Cortex of kidney (tissue), 1 donor: ENCODE measurements at places on chromosomes 3 and 15.

DNA sequence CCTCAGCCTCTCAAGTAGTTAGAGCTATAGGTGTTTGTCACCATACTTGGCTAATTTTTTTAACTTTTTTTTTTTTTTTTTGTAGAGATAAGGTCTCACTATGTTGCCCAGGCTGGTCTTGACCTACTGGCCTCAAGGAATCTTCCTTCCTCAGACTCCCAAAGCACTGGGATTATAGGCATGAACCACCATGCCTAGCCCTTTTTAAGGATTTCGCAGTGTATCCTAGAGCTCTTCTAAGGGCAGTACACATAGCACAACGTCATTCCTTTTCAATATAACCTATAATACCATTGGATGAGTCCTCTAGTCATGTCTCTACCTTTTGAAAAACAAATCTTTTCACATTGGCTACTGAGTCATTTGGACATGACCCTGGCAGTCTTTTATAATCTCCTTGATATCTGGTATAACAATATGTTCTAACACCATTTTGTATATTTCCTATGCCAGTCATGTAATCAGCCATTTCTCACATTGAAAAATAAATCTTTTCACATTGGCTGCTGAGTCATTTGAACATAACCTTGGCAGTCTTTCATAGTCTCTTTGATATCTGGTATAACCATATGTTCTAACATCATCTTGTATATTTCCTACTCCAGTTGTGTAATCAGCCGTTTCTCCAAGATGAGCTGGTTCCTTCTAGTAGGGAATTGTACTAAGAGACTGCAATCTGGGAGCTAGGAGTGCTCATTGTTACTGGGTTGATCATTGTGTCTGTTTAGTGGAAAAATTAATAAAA is 944.7 kb downstream of the MCTP2 start:
- DNase-seq: no peak

- no peak for DNase-seq
These were observed 209.2 kb upstream of the TPRG1 start for GRCh38 chr3:188962253-188963247.

DNA sequence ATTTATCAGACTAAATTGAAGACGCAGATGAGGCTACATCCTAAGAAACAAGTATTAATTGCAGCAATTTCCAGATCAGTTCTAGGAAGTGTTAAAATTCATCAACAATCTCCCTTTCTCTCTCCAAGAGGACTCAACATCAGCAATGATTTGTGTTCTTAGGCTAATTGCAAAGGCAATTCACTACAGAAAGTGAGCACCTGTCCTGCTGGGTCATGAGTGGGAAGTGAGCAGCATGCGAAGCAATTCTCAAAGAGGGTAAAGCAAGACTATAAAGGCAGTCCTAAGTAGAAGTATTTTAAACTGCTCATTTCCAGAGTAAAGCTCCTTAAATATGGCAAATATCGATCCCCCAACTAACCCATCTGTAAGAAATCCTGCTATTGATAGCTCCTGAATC is 1191.0 kb upstream of the ALCAM start:
- no peak for DNase-seq

DNA sequence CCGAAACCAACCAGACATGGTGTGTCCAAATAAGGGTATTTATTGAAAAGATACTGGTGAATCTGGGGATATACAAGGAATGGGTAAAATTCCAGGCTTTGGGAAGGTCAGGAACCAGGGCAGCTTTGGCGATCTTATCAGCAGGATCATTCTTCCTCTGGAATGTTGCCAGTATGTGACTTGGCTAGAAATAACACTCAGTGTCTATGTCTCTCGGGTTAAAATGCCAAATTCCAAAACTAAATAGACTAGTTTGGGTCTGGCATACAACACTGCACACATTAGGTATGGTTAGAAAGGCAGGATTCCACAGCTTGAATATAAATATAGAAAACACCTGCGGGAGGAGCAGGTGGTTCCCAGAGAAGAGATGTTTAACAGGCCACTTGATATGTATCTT is 220.2 kb upstream of the CD96 start:
- no peak for DNase-seq

- DNase-seq: no peak
These were observed 253.2 kb upstream of the LRTM1 start for GRCh38 chr3:55180936-55181535.

- DNase-seq: no peak
These were observed 108.1 kb upstream of the LSAMP start for GRCh38 chr3:116553355-116553754.

GRCh38 chr15:67564968-67565345 is 22.5 kb downstream of the MAP2K5 start:
- DNase-seq: no peak

- no peak for DNase-seq
These were observed 496.6 kb upstream of the NAALADL2 start for GRCh38 chr3:174362556-174362955.

GRCh38 chr3:32973982-32974381 is 22.5 kb downstream of the CCR4 start:
- no peak for DNase-seq

DNA sequence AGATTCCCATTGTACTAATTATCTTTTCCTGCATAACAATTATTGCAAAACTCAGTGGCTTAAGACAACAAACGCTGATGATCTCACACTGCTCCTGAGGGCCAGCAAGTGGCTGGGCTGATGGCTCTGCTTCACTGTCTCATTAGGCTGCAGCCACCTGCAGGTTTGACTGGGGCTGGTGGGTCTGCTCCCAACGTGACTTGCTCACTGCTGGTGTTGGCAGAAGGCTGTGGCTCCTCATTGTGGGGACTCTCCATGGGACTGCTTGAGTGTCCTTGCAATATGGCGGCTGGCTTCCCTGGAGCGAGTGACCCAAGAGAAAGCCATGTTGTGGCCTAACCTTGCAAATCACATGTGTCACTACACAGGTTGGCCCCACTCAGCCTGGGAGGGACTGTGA is 71.1 kb downstream of the PLXNA1 start:
- DNase-seq: no peak

DNA sequence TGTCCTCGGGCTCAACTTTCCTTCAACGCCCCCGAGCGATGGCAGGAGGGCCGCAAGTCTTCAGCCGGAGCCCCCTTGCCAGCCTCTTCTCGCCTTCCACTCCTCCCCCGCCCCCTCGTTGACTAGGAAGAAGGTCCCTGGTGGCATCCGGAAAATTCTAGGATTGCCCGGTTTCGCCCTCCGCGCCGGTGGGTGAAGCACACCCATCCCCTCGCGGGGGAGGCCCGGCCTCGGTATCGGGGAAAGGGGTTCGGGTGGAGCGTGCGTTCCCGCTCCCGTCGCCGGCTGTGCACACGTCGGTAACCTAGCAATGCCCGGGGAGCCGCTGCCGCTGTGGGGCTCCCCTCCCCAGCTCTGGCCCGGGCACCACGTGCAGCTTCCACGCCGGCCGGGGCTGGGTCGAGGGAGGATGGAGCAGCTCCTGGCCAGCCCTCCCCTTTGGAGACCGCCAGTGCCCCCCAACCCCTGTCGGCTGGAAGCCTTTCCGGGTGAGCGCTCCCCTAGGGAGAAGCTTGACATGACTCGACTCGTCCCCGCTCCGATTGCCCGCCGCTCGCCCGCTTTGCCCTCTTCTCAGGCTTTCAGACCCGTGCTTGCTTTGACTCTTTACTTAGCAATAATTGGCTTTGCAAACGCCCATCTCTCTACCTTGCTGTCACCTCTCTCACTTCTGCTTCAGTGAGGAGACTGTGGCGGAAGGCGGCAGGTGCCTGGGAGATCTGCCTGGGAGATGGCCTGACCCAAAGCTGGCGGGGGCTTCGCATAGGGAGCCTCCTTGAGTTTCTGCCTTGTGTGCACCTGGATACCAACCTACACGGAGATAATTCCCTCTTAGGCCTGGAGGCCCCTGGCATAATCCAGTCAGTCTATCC is 1.3 kb downstream of the CACNA1D start:
- no peak for DNase-seq

GRCh38 chr15:41839781-41840491 is 1.3 kb downstream of the PLA2G4B start:
- no peak for DNase-seq

- no peak for DNase-seq
These were observed 767 bp downstream of the WDR48 start for GRCh38 chr3:39052583-39052982.

DNA sequence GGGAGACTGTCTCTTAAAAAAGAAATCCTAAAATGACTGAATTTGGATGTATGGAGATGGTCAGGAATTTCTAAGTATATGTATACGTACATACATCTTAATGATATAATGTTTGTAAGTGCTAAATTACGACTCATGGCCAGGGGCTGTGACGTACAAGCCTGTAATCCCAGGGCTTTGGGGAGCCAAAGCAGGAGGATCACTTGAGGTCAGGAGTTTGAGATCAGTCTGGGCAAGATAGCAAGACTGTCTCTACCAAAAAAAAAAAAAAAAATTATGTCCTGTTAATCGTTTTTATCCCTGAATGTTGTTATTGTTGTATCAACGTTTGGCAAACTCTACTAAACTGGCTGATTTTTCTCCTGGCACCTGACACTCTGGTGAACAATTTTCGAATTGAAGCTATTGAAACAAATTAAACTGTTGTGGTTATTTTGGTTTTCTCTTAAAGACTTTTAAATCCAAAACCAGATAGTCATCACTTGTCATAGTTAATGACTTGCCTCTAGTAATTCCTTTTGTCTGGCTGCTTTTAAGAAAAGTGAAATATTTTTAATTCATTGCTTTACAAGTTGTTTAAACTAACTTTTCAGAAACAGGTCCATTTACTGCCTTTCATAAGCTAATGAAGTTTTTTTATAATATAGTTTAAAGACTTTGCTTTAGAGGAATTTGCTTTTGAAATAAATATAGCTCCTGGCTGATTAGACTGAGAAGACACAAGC is 7.0 kb downstream of the MORF4L1 start:
- DNase-seq: no peak

- DNase-seq: no peak
These were observed 902.9 kb downstream of the EPHA3 start for GRCh38 chr3:90010341-90010740.

DNA sequence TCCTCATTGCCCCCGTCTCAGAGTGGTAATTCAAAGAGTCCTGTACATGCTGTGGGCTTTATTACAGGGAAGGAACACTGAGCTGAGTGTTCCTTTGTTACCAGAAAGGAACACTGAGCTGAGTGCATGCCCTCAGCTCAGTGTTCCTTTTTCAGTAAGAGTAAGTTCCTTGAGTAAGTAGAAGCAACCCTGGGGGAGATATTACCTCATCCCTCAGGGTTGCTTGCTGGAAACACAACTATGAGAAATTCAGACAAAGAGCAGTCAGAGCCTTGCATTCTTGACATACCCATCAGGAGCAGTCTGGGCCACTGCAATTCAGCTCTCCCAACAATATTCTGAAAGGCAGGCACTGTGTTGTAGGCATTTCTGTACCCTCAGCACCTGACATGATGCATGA is 17.0 kb downstream of the CHRM5 start:
- DNase-seq: no peak

GRCh38 chr3:197748597-197749314 is 927 bp upstream of the FYTTD1 start:
- DNase-seq: no peak

- no peak for DNase-seq
These were observed 44.9 kb upstream of the GSK3B start for GRCh38 chr3:120139140-120139539.

DNA sequence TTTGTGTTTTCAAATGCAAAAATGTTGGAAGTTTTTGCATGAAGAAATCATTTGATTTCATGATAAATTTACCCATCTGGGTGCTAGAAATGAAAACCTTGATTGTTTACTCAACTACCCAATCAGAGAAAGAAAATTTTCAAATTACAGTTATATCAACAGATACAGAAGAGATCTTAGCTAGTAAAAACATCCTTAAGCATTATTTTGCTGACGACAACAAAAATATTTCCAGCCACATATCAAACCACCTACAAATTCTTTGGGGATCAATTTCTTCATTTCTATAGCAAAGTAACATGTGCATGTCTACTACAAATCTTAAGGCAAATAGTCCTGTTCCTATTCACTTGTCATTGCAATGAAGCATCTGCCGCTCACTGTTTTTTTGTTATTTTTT is 530.3 kb downstream of the ZIC1 start:
- DNase-seq: no peak

DNA sequence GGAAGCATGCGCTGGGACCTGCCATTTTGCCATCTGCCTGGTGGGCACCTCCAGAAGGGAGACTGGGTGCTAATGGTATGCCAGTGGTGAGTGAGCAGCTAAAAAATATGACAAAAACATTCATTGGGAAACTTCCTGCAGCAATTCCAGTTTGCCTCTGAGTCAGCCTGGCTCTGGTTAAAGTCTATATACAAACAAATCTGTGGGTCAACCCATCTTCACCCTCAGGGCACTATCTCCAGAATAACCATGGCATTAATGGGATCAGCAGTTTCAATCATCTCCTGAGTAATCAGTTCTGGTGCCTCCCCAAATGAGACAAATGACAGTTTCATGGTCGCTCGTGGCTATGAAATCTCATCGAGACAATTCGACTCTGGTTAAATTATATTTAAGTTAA is 21.5 kb downstream of the FRMD4B start:
- DNase-seq: no peak

DNA sequence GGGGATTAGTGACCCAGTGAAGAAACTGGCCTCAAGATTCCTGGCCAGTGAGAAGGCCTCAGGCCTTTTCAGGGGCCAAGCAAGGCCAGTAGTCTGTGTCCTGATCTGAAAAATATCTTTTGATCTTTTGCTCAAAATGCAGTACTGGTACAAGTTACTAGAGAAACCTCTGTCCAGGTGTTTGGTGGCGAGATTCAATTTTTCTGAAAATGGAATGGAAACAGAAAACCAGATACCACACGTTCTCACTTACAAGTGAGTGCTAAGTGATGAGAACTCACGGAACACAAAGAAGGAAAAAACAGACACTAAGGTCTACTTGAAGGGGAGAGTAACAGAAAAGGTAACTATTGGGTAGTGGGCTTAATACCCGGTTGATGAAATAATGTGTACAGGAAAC is 463.4 kb downstream of the ZIC1 start:
- no peak for DNase-seq

DNA sequence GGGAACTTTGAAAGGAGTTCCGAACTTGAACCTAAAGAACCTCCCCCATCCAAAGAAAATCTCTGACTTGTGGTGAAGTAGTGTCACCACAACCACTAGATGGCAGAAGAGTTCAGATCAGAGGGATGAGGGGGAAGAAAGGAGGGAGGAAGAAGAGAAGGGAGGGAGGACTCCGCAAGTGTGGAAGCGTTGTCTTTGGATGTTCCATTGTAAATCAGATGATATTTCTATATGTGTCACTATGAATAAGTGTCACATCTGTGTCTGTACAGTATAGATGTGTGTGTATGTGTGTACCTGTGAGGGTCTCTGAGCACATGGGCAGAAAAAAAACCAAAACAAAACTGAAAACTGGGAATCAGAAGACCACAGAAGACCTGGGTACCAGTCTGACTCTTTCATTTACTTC is 16.9 kb downstream of the SLC24A1 start:
- DNase-seq: no peak
